ENCODE measurements at places on chromosomes 5 and 9.

- no peak for DNase-seq
Measured at GRCh38 chr5:393846-394275, 49.1 kb upstream of the EXOC3 start.

- DNase-seq, result no peak
Measured at GRCh38 chr9:134175808-134176598, 11.6 kb upstream of the RNU6ATAC start.

DNA sequence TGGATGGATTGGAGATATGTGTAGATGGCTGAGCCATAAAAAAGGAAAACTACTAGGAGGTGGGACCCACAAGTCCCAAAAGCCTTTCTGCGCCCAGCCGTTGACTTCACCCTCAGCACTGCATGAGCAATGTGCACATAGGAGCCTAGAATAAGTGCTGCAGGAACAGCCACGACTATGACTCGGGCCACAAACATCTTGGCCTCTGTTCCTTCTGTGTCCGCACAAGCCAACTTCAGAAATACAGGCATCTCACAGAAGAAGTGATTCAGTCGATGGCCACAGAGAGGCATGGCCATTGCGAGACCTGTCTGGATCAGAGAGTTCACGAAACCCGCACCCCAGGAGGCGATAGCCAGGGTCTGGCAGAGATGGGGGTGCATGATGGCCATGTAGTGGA, 587 bp downstream of the OR2Y1 start:
- no peak for DNase-seq

- DNase-seq, result no peak
Measured at GRCh38 chr5:17343675-17344074, 126.2 kb downstream of the BASP1 start.

DNA sequence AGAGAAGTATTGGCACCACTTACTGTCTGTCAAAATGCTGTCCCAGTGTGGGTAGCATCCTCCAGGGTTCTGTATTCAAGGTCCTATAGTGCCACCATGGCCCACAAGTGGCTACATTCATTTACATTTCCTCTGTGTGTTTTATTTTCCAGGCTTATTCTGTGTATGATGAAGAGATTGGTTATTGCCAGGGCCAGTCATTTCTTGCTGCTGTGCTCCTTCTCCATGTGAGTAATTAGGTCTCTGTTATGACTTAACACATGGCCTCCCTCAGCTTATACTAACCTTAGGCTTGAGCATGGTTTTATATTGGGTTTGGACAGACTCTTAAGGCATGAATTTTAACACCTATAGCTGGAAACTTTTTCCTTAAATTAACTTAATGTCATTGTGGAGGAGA, 36.7 kb downstream of the GPR21 start:
- DNase-seq, result peak; percentile 16

DNA sequence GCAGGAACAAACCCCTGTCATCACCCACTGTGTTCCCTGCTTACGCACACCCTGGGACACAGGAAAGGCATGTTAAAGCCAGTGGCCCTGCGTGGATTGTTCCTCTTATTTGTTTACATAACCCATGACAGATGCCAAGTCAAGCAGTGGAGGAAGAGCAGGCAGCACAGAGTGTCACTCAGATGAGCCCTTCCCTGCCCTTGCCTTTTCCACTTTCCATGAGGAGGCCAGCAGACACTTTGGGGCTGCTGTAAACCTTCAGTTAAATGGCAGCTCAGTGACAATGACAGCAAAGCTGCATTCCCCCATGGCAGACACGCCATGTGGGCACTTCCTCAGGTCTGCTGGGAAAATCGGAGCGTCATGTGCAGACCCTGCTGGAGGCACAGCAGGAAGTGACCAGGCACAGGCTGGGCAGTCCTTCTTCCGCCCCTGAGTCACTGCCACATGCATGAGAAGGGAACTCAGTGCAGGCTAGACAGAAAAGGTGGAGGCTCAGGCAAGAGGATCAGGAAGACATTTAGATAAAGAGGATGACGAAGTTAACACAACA, 216.8 kb upstream of the PIK3R1 start:
- DNase-seq, result no peak

DNA sequence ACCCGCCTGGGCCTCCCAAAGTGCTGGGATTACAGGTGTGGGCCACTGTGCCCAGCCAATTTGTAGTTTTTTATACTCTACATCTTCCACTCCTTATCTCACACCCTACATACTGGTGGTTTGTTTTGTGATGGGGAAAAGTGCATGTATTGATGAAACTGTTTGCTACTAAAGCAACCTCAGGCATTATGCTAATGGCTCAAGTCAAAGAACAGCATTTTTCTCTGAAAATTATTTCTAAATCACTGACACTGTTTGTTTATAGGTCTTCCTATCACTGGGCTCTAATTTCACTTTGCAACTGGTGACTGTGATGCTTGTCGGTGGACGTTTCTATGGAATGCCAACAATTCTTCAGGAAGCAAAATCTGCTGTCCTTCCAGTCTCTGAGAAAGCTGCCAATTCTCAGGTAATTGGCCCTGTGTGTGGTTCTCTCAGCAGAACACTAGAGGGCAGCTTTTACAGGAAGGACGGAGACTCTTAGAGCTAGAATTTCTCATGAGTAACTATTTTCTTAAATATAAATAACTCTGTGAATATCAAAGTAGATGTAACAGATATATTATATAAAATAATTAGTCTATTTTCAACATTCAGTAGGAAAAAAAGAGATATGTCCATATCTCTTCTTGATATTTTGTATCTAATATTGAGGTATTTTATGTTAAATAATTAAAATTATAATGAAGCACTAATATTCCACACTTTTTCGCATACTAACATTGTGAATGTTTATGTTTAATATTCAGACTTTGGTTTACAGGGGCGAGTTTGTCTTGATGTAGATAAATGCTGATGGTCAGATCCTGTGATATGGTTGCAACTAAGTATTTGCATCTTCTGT, 244.1 kb downstream of the ADGRV1 start:
- no peak for DNase-seq

DNA sequence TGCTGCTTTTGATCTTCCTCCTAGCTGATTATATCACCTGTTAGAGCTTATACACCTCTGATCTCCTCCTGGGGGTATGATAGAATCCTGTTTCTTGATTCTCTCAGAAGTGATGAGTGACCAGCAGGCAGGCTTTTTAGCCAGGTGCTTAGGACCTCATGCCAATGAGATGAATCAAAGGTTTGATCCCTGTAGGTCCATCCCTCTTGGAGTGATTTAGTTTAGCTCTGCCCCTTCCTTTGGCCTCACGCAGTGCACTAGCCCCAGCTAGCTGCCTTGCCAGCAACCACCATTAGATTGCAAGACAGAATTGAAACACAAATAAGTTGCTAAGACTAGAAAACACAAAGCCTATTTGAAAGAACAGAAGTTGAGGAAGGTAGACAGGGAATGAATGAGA, 84.4 kb downstream of the ZSWIM6 start:
- DNase-seq, result no peak

GRCh38 chr5:160850421-160850820, 1.6 kb downstream of the ATP10B start:
- no peak for DNase-seq

DNA sequence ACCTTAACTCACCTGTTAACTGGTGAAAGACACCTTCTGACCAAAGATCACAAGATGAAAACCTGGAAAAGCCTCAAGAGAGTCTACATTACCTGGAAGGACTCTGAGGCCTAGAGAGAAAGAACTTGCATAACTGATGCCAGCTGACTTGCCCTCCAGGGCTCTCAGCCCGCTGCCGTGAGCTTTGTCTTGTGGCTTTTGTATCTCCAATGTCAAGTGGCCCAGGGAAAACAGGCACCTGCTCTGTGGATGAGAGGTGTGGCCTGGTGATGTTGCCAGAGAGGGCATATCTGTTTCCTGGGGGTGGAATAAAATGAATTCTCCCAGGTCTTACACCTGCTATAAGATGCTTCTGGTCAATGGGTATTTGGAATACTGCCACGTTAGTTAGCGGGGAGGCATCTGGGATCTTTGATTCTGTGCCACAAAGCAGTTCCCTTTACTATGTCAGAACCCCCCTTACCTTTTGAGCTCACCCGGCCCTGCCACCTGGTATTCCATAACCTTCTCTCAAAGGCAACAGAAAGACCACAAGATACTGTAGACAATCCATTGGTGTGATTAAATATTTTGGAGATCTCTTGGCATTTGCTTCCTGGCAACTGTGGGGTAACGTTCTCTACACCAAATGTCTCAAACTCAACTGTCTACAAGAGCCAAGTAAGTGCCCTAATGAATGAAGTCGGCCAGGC, 54.9 kb upstream of the N4BP3 start:
- DNase-seq, result no peak

GRCh38 chr9:88816141-88816540, 175.1 kb upstream of the S1PR3 start:
- no peak for DNase-seq

GRCh38 chr5:32276173-32276853, 36.4 kb downstream of the MTMR12 start:
- DNase-seq, result no peak

- peak; percentile 24 for DNase-seq
Measured at GRCh38 chr5:151924564-151925301, at the start of gene GLRA1. Gene GLRA1 (minus strand): TSS chr5:151924851. CDS start chr5:151924549, 302 bp downstream.

GRCh38 chr5:178547052-178547666, 43.0 kb downstream of the COL23A1 start:
- DNase-seq, result no peak

DNA sequence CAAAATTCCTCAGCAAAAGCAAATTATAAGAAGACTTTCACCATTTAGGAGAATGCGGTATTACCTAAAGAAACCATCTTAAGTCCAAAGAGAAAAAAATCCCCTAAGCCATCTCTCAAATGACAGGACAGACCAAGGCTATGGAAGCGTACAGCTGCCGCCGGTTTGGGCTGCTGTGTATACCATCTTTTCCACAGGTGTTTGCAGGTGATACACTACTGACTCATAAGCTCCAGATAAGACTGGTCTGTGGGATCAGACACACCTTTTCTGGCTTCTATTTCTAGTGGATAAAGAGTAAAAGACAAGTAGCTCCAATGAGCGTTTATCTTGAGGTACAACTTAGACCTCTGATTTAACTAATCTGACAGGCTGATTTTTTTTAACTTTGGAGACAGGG, 7.7 kb downstream of the CDKN2AIPNL start:
- DNase-seq, result no peak

- peak; percentile 29 for DNase-seq
Measured at GRCh38 chr5:140926443-140927227, 536 bp downstream of the PCDHAC1 start.

DNA sequence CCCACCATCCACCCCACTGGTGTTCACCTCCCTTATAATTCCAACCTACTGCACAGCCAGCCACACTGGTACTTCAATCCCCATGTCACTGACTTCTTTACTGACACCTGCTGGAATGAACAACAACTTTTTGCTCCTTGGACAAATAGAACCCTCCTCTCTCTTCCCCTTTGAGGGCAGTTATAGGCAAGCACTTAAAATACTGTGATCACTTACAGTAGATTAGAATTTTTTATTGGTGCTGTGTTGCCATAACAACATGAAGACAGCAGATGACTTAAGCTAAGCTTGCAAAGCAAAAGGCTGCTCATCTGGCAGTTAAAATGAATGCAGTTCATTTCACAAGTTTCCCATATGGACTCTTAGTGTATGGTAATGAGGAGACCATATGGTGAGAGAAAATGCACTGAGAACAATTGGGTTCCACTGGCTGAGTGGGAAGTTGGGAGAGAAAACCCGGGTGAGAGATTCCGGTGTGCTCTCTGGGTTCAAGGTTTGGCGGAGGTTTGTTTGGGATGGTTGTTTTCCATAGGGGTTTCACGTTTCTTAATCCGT, 374.3 kb downstream of the EBF1 start:
- DNase-seq, result no peak

- DNase-seq, result no peak
Measured at GRCh38 chr5:142465476-142465875, 140.7 kb upstream of the SPRY4 start.

DNA sequence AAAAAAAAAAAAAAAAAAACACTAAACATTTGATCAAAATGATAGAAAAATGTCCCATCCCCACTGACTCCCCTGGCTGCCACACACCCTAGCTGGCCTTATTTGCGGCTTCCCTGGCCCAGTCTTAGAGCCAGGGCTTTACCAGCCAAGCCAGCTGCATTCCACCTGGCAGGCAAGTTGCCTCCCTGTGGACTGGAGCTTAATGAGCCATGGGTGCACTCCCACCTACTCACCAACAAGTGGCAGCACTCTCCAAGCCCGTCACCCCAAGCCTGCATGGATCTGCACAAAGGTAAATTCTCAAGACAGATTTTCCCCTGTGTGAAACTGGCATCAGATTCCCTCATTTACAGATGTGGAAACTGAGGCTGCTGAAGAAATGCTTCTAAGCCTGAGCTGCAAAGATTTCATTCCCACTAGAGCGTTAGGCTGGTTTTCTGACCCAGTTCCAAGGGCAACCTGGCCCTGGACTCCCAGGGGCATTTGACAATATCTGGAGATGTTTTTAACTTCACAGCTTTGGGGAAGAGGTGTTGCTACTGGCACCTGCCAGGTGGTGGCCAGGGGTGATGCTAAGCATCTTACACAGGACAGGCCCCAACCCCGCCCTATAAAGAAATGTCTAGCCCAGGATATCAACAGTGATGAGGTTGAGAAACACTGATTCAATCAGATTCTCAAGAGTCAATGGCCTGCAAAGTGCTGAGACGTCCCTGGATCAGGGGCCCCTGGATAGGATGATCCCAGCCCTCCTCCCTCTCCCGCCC, 21.9 kb upstream of the VDAC1 start:
- DNase-seq, result peak; percentile 57

DNA sequence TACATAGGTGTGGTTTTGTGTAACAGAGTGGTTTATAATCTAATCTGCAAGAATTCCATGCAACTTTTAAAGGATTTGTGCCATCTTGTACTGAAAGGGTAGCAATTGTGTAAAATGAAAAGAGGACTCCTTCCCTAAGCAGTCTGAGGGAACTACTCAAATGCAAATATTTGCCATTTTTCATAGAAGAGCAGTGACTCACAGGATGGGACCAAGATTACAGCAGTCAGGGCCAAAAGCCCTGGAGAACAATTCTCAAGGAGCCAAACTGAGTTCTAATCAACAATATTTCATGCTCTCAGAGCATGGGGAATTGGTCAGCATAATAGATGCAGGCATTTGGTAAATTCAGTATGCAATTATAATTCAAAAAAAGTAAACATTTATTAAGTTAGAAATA, 495.8 kb downstream of the CHSY3 start:
- DNase-seq, result no peak

DNA sequence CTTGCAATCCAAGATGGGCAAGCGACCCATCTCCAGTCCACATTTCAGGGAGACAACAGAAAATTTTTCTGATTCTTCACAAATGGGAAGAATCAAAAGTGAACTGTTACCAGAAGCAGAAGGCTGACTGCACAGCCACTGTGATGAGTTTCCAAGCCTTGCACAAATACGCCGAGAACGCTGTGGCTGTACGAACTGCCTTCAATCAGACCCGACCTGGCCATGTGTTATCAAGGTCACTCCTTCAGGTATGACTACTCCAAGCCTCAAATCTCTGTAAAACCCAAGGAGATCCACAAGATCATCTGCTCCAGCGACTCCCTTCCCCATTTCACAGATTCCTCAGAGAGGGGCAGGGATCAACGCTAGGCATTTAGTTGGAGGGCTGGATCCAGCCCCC, 26.9 kb downstream of the RAPGEF1 start:
- no peak for DNase-seq
